ENCODE measurements at places on chromosomes 1 and 21. TPM values are rescaled to one million over a fixed set of nuclear protein-coding genes. Genes with fewer than 3 reads are reported as not detected.

The GORAB gene
- total RNA-seq: 3.0 TPM

The TINAGL1 gene
- 8.1 TPM for total RNA-seq

The C4BPA gene
- total RNA-seq: not detected

The SLAMF1 gene
- under 0.01 TPM for total RNA-seq

The C8A gene
- total RNA-seq: not detected

The SIPA1L2 gene
- 0.81 TPM for total RNA-seq

The FCRL4 gene
- total RNA-seq: not detected

The TNFSF4 gene
- 19.4 TPM for total RNA-seq

The C1orf87 gene
- not detected for total RNA-seq

The RGSL1 gene
- total RNA-seq: not detected

The MT1HL1 gene
- total RNA-seq: not detected

The PDPN gene
- total RNA-seq: not detected

The ZMYND12 gene
- total RNA-seq: 4.3 TPM

The DIO1 gene
- not detected for total RNA-seq

The LCE1E gene
- total RNA-seq: not detected

The CASQ1 gene
- total RNA-seq: not detected

The PDC gene
- total RNA-seq: not detected

The GNAT2 gene
- 0.27 TPM for total RNA-seq

The TTC22 gene
- 5.7 TPM for total RNA-seq

The KDF1 gene
- total RNA-seq: under 0.01 TPM

The SLAMF8 gene
- 0.27 TPM for total RNA-seq

The AP4B1 gene
- total RNA-seq: 18.6 TPM

The SPEN gene
- total RNA-seq: 36.4 TPM

The OR2T2 gene
- total RNA-seq: under 0.01 TPM

The OPRD1 gene
- not detected for total RNA-seq

The UBIAD1 gene
- 21.3 TPM for total RNA-seq

The IFI44L gene
- 16.4 TPM for total RNA-seq

The TRNP1 gene
- under 0.01 TPM for total RNA-seq

The LY9 gene
- 1.3 TPM for total RNA-seq

The LEMD1 gene
- not detected for total RNA-seq

The HNRNPU gene
- total RNA-seq: 132 TPM

The KMO gene
- total RNA-seq: 0.81 TPM

The MFAP2 gene
- total RNA-seq: 8.1 TPM

The IGSF21 gene
- under 0.01 TPM for total RNA-seq

The PROK1 gene
- under 0.01 TPM for total RNA-seq

The NPHS2 gene
- total RNA-seq: not detected

The HPDL gene
- 22.9 TPM for total RNA-seq

The HOOK1 gene
- total RNA-seq: 1.3 TPM

The FAM72C gene
- not detected for total RNA-seq

The COL6A1 gene
- total RNA-seq: 5.7 TPM

The CD52 gene
- total RNA-seq: 227 TPM

The MYOM3 gene
- total RNA-seq: not detected

The PUM1 gene
- 147 TPM for total RNA-seq

The HCRTR1 gene
- total RNA-seq: 0.27 TPM

The LCE6A gene
- total RNA-seq: not detected

The PRR9 gene
- total RNA-seq: not detected

The SEMA4A gene
- total RNA-seq: 15.1 TPM

The FAM177B gene
- 0.27 TPM for total RNA-seq

Measured in hematopoietic multipotent progenitor cell (in vitro differentiated cells).